ENCODE measurements at places on chromosomes 2 and 18.

GRCh38 chr2:54364409-54364808 lies 91.7 kb upstream of the SPTBN1 start:
- no peak for DNase-seq

- peak; percentile 15 for DNase-seq
Measured at GRCh38 chr2:56008661-56009431, 85.3 kb upstream of the EFEMP1 start.

- no peak for DNase-seq
Measured at GRCh38 chr18:41490861-41491260, 464.2 kb upstream of the PIK3C3 start.

- DNase-seq: no peak
Measured at GRCh38 chr2:2253172-2254016, 77.7 kb downstream of the MYT1L start.

DNA sequence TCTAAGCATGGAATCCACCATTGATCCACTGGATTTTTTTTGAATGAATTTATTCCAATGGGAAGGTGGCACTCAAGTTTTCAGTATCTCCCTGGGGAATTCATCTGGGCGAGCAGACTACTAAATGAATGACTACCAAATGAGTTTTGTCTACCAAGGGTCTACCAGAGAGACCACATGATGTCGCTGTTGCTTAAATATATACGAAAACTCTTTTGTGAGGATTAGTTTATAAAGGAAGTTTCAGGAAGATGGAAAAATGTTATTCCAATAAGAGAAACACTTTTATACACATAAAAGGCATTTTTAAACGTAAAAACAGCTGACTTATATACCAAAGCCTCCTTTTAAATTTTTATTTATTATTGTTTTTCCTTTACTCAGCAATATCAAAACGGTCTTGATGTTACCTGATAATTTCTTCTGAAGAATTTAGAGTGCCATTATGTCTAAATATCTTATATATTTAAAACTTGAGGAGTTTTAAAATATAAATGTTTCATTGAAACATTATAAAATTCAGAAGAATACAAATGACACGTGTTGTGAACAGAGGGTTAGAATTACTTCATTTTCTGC lies 139.7 kb downstream of the HRH4 start:
- peak; percentile 36 for DNase-seq

DNA sequence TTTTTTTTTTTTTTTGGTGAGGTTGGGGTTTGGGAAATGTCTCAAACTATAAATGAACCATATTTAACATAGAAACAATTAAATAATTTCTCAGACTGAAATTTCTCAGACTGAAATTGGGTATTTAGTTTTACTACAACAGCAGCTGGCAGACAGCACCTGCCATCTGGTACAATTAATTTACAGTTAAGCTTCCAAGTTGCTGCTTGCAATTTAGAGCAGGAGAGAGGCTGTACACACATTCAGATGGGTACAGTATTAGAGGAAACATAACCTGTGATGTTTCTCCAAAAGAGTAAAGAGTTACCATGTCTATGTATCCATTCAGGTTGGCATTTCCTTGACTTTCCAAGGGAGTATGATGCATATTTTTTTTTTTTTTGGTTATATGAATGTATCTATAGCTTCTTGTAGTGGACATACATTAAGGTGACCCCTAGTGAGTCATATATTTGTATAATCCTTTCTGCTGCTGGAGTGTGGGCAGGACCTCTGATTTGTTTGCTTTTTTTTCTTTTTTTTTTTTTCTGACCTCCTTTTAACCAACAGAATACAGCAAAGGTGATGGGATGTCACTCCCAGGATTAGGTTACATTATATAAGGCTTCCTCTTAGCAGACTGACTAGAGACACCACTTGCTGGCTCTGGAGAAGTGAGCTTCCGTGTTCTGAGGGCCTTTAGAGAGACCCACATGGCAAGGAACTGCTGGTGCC lies 201.7 kb downstream of the PTH2R start:
- DNase-seq: no peak

- DNase-seq: peak; percentile 55
Measured at GRCh38 chr2:209556354-209556961, 132.6 kb downstream of the MAP2 start.

- DNase-seq: no peak
Measured at GRCh38 chr2:222982010-222982908, 69.7 kb upstream of the KCNE4 start.

- DNase-seq: no peak
Measured at GRCh38 chr18:37272226-37272625, 293.4 kb downstream of the CELF4 start.

GRCh38 chr2:72951303-72952095 lies 34.2 kb downstream of the EMX1 start:
- no peak for DNase-seq

DNA sequence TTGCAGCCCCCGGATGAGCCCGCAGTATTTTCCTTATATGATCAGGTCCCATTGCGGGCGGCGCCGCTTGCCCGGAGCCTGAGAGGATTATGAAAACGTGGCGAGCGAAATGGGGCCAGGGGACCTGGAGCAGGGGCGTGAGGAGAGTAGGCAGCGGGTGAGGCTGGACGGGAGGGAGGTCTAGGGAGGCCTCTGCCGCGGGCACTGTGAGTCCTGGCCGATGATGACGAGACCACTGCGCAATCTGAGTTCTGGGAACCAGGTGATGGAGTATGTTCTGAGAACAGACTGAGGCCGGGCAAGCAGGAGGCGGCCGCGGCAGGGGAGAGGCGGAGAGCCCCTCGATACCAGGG lies 790 bp upstream of the ACAA2 start:
- DNase-seq: peak; percentile 26

- DNase-seq: no peak
Measured at GRCh38 chr2:136376211-136376610, 258.3 kb upstream of the CXCR4 start.

DNA sequence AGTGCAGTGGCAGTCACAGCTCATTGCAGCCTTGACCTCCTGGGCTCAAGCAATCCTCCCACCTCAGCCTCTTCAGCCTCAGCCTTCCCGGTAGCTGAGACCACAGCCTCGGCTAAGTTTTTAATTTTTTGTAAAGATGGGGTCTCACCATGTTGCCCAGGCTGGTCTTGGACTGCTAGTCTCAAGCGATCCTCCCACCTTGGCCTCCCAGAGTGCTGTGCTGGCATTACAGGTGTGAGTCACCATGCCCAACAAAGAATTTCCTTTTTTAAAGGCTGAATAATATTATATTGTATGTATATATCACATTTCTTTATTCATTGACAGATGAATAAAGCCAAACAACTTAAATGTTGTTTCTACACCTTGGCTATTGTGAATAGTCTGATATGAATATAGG lies 42.5 kb downstream of the MOB4 start:
- no peak for DNase-seq

GRCh38 chr2:23505218-23505983 lies 120.4 kb downstream of the KLHL29 start:
- DNase-seq: no peak

DNA sequence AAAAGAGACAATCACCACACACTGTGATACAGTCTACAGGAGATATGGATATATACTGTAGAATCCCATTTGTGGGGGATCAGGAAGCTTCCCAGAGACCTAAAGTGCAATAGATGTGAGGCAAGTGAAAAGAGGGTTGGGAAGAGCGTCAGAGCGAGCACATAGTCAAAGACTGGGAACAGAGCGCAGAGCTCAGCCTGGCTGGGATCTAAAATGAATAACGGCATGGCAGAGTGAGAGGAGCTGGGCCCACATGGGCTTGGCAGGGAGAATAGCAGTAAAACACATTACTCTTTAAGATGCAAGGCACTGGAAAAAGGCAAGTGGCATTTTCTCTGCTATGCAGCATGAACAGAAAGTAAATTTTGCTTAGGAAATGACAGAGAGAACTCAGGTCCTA lies 52.4 kb upstream of the BCL11A start:
- DNase-seq: no peak

- no peak for DNase-seq
Measured at GRCh38 chr2:197838579-197838978, 34.2 kb downstream of the PLCL1 start.

All from RWPE1 (cell line).